Fibroblast of skin of right quadriceps (primary cell): ENCODE measurements at places on chromosomes 6 and 20.

- DNase-seq: no peak
Observed at GRCh38 chr20:17896193-17896723, 72.3 kb downstream of the SNX5 start.

GRCh38 chr6:129370268-129370916 is 339.6 kb downstream of the ARHGAP18 start:
- DNase-seq: peak; percentile 42

GRCh38 chr20:62603021-62603906 is 39.0 kb upstream of the SLCO4A1 start:
- DNase-seq: peak; percentile 12

GRCh38 chr20:58478141-58478805 is 36.9 kb downstream of the APCDD1L start:
- peak; percentile 7 for DNase-seq

- no peak for DNase-seq
Observed at GRCh38 chr6:126541806-126542491, 202.0 kb downstream of the CENPW start.
